Stimulated activated CD8-positive, alpha-beta memory T cell treated with anti-CD3 and anti-CD28 coated beads, Interleukin-12 subunit alpha, Interleukin-12 subunit beta, amount 100 ng/mL, for 1 hour (primary cell): ENCODE measurements at places on chromosomes 2 and 18.

GRCh38 chr2:137367361-137367760, 596.9 kb upstream of the HNMT start:
- no peak for DNase-seq

DNA sequence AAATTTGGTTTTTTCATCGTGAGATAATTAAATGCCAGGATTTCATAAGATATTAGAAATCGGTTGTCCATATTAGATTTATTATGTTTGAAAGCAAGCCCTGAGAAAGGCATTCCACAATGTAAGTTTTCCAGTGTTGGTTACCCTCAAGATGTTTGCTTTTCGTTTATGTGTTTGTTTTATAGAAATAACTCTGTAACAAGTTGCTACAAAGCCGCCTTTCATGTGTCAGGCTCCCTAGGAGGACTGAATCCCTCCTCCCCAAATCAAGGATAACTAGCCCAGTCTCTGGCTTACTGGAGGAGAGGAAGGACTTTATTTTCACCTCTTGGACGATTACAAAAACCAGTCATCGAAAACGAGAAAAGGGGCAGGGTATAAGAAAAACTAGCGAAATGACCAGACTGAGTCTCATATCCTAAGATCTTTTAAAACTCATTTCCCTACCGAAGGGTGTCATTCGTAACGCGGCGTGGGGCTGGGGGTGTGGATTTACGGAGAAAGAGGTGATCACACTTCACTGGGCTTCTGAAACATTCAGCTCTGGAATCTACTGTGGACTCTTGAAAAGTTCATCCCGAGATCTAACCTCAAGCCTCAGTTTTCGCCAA, 1.0 kb upstream of the PEX13 start:
- no peak for DNase-seq

DNA sequence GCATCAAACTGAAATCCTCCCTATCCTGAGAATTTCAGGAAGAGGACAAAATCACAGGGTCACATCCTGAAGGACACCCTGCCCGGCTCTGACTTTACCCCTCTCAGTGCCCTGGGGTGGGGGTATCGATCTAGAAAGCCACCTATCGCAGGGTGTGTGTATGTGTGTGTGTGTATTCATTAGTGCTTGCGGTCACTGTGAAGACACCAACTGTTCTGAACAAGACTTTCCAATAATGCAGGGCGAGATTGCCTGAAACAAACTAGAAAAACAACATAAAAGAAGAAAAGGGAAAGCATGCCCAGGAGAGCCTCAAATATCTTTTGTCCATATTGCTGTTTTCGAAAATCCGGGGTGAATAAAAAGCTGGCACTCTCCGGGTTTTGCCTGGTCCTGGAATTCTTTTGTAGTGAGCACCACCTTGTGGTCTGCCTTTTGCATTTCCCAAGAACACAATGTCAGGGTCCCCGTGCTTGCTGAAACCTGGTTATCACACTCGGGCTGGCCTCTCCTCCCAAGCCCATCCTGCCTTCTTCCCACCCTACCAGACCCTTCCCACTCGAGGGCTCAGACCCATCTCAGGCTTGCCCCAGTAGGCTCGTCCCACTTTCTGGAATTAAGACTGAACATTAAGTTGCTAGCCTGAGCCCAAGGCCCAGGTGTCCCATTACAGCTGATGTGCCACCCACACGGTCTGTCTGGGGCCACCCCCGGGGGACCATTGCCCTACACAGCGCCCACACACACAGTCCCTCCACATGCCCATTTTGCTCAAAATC, 25.0 kb upstream of the COPS8 start:
- DNase-seq, result no peak

- DNase-seq, result no peak
These were observed 72.7 kb upstream of the ZCCHC2 start for GRCh38 chr18:62450175-62450545.

DNA sequence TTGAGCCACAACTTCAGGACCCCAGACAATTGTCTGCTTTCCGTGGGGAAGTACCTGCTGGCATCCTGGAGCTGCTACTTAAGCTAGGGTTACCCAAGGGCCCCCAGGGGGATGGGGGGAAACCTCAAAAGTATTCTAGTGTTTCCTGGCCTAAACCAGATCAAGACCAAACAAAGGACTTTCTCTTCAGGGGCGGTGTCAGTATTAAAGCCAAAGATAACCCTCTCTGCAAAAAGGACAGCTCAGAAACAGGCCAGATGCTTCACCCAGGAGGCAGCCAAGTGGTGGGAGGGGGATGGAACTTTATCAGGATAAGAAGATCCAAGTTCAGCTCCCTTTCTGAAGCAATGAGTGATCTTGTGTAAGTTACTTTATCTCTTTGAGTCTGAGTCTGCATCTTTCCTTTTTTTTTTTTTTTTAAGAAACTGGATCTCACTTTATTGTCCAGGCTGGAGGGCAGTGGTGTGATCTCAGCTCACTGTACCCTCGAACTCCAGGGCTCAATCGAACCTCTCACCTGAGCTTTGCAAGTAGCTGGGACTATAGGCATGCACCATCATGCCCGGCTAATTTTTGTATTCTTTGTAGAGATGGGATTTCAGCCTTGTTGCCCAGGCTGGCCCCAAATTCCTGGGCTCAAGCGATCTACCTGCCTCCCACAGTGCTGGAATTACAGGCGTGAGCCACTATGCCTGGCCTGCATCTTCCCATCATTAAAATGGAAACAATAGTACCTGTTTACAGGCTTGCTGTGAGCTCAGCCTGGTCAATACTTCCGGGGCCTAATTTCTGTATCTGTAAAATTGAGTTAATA, 151.8 kb upstream of the PTPRM start:
- DNase-seq, result no peak

DNA sequence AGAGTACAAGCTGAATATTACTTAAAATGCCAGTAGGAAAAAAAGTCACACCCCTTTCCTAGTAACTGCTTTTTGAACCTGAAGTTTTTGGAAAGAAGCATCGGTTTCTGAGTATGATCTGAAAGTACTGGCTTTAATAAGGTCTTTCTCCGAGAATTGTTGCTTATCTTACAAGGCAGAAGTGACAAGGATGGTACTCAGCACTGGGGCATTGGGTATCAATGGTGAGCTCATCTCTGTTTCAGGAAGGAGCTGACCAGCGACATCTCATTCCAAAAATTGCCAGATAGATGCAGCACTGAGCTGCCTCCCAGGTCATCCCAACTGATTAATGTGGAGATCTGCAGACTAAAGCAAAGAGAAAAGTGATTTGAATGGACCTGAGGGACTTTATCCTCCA, 85.4 kb downstream of the FMNL2 start:
- DNase-seq, result no peak

- DNase-seq, result no peak
These were observed 44.6 kb downstream of the MRO start for GRCh38 chr18:50775207-50775606.

DNA sequence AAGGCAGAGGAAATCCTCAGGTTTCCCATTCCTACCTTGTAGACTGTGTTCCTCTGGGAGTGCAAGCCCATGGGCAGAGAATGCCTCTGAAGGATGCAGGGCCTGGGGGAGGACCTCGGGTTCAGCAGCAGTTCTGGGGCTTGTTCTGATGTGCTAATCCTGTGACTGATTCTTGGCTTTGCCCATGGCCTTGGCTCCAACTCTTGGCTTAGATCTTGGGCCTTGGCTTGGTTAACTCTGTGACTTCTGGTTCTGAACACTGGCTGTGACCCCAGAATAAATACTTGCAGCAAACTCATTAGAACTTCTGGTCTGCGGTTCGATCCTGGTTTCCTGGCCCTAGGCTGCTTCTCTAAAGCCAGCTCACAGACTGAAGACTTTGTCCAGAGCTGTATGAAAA, 366.9 kb upstream of the ZEB2 start:
- no peak for DNase-seq
